CD8-positive, alpha-beta T cell (primary cell): ENCODE measurements at places on chromosomes 3 and 15.

- DNase-seq = peak; percentile 55
These were observed 92.9 kb downstream of the MCTP2 start for GRCh38 chr15:94324117-94324826.

GRCh38 chr15:60251300-60252070 lies 146.3 kb downstream of the ANXA2 start:
- no peak for DNase-seq

DNA sequence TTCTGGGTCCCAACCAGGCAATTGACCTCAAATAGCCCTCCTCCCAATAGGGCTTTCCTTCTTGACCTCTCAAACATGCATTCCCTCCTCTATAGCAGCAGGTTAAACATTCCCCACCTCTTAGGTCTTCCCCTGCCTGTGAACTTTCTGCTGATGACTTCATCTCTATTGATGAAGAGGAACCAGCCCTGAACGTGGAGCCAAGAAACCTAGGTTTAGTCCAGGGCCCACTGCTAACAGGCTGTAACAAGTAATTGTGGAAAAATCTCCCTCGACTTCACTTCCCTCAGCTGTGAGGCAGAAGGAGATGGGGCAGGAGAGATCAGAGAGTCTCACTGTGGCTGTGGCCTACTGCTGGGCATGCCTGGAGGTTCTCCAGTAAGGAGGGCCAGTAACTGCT lies 24.7 kb downstream of the ILDR1 start:
- no peak for DNase-seq

DNA sequence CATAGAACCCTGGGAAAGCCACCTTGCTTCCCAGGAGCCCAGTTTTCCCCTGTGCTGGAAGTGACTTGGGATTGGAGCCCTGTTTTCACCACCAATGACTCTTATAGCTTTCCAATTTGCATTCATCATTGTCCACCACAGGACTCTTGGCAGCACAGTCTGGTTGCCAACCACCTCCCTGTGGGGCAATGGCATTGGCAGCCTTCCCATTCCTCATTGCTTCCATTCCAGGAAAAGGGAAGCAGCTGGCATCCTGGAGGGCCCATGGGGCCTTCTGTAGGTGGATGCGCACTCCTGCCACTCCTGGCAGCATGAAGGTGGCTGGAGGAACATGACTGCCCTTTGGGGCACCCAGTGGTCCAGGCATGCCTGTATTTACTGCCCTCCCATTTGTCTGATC lies 57.7 kb downstream of the FEM1B start:
- DNase-seq = no peak

DNA sequence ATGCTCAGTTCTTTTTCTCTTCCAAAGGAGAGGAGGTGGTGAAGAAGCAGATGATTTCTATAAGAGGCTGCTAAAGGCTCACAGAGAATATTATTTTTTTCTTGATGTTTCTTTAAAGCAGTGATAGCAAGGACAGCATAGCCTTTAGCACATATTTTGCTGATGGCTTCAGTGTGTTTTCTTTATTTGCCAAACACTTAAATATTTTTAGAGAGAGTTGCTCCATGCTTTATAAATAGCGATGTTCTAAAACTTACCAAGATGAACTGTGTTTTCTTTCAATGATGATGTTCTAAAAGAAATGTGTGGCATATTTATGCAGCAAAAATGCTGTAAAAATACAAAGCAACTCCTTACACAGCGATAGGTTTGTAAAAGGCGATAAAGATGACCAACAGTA lies 11.8 kb upstream of the KCNAB1 start:
- no peak for DNase-seq

- DNase-seq = no peak
These were observed 155.4 kb downstream of the PDZRN3 start for GRCh38 chr3:73469331-73469730.
